ENCODE measurements at places on chromosomes 13 and 19. TPM values are rescaled to one million over a fixed set of nuclear protein-coding genes. Genes with fewer than 3 reads are reported as not detected.

DNA sequence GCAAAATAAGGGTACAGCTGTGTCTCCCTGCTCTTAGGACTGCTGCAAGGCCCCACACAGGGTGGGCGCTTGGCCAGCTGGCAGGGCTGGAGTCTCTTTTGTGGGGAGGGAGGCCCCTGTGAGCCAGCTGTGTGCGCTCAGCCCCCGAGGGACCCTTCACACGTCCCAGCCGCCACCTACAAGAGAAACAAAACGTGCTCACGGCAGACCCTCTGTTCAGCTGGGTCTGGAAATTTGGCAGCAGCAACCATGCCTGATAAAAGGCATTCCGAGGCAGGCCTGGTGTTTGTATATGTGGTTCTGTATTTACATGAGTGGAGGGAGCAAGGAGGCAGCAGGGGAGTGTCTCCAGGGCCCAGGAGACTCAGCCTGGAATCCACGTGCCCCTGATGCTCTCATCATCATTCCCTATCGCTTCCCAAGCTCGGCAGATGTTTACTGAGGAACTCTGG is 49.7 kb downstream of the CRTC1 start:
- DNase-seq = no peak

The STAP2 gene
- 22.0 TPM for polyA plus RNA-seq

GRCh38 chr13:105598529-105598928 is 936.9 kb downstream of the EFNB2 start:
- DNase-seq = no peak

DNA sequence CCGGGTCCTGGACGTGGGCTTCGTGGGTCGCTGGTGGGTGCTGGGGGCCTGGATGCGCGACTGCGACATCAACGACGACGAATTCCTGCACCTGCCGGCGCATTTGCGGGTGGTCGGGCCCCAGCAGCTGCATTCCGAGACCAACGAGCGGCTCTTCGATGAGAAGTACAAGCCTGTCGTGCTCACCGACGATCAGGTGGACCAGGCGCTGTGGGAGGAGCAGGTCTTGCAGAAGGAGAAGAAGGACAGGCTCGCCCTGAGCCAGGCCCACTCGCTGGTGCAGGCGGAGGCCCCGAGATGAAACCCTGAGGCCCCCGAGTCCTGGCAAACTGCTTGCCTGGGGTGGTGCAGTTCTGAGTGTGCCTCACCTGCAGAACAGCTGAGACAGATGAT is 787 bp downstream of the TIMM29 start:
- no peak for DNase-seq

The BRCA2 gene
- 34.2 TPM for polyA plus RNA-seq

DNA sequence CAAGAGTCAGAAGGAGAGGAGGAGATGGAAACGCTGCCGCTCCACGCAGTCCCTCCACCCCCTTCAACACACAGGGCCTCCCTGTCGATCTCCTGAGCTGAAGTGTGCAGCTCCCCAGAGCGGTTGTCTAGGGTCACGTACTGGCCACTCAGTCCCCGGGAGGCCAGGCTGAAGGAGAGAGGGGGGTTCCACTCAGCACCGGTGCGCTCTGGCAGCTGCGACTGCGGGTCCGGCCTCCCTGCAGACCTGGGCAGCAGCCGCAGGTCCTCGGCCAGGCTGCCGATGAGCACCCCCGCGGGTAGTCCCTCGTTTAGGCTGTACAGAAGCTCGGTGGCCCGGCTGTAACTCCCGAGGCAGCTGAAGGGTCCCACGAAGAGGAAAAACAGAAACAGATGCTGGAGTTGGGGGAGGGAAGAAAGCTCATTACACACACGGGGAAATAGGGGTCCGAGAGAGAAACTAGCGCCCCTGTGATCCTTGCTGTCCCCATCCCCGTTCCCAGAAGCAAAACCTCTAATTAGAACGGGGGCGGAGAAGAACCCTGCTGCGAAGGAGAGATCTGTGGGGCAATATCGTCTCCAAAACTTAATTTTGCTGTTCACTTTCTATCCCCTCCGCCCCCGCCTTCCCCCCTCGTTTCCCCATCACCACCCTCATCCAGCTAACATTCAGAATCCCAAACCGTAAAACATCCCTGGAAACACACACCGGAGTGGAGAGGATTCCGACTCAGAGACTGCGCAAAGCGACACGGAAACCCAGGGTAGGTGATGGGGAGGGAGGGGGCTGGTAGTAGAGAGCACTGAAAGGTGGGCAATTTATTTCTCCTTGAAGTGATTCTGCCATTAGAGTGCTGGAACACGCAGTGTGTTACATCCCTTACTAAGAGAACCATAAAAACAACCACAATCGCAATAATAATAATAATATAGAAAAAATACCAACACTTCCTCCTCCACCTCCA is 1.8 kb downstream of the PCDH20 start:
- no peak for DNase-seq
